ENCODE measurements at places on chromosomes 7 and 10.

DNA sequence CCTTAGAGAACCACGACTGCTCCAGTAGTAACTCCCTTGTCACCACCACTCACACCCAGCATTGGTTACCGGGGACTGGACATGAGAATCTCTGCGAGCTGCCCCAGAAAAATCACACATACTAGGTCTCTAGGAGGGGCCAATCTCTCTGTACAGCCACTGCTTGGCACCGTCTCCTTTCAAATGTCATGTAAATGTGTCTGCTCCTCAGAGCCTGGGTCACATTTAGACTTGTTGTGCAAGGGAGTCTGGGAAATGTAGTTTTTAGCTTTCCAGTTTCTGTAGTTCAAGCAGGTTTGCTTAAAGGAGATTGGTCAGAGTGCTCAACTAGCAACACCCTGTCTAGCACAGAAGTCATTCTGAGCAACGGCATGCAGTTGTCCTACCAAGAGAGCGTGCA lies 60.0 kb downstream of the CHN2 start:
- no peak for DNase-seq

DNA sequence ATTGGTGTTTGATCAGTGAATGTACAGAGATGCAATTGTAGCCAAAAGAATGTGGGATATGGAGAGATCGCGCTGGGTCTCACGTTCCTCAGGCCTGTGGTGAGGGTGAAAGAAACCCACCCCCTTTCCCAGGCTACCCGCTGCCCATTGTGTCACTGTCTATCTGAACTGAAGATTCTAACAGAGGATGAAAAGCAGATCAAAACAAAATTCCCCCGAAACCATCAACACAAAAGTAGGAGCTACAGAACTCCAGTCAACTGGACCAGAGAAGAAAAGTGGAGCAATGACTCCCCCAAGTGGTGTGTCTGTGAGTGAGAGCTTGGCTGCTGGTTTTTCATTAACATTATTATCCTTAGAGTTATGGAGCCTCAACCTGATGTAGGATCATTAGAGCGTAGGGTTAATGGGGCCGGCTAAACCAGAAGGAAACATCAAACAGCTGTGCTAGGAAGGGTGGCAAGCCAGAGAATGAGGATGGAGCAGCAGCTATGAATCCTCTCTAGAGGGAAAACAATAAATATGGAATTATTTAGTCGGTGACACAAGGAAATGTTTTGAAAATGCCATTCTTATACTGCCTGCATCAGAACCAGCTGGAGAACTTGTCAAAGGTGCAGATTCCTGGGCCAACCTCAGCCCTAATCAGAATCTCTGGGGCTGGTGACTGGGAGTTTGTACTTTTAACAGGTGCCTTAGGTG lies 38.3 kb downstream of the AKR1B1 start:
- no peak for DNase-seq

DNA sequence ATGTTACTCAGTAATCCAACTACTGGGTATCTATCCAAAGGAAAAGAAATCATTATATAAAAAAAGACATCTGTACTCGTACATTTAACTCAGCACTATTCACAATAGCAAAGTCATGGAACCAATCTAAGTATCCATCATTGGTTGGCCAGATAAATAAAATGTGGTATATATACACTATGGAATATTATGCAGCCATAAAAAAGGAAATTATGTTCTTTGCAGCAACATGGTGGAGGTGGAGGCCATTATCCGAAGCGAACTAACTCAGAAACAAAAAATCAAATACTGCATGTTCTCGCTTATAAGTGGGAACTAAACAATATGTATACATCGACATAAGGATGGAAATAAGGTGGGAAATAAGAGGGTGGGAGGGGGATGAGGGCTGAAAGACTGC lies 56.2 kb upstream of the ANTXRL start:
- DNase-seq, result no peak

DNA sequence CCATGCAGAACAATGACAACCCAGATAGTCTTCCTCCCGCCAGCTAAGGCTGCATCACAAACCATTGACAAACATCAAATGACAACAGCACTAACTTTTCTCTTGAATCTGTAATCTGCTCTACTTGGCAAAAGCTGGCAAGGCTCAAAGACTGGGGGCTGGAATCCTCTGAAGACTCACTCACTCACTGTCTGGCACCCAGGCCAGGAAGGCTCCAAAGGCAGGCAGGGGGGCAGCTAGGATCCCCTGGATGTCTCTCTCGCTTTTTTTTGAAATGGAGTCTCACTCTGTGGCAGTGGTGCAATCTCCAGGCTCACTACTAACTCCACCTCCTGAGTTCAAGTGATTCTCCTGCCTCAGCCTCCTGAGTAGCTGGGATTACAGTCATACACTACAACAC lies 159.7 kb upstream of the GPR26 start:
- DNase-seq, result no peak

DNA sequence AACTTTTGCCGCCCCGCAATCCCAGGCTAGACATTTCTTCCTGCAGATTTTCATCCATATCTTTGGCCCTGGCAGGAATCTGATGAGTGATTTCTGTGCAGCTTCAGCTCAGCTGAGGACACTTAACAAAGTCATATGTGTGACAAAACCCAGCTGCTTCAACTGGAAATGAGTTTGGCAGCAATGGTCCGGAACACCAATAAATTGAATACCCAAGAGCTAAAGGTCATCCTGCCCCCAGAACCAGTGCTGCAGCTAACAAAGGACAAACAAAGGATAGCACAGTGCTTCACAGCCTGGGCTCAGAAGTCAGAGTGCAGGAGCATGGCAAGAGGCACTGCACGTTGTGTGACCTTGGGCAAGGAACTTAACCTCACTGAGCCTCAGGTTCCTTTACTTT lies 40.0 kb upstream of the TRIL start:
- no peak for DNase-seq

DNA sequence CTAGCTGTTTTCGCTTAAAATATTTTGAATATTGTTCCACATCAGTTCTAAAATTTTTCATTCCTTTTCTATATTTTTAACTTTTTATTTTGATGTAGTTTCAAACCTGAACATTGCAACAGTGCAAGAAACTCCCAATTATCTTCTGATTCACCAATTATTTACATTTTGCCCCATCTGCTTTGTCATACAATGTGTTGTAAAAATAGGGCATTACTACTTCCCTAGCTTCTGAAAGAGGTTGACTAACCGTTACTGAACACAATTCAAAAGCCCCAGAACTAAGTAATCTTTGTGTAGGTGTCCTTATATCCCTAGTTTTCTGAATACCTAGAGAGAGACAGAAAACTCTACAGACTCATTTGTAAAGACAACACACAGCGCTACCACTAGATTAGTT lies 86.7 kb downstream of the AVL9 start:
- no peak for DNase-seq

- DNase-seq, result no peak
Measured at GRCh38 chr10:32943395-32943794, 14.6 kb downstream of the ITGB1 start.

DNA sequence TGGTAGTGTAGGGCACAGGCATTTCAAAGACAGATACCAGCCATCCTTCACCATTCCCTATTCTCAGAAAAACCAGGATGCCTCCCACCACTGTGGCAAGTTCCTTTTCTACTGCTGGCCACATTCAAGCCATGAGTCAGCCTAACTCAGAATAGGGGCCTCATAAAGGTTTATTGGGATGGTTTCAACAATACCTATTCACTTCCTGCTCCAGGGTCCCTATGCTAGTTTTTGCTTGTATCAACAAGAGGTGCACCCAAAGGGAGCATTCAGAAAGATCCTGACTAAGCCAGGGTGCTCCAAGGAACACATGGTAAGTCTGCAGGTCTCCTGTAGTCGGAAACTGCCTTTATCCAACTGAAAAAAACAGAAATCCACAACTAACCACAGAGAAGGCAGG lies 76.9 kb upstream of the EGR2 start:
- DNase-seq, result no peak

GRCh38 chr7:82443547-82444219 lies at the start of gene CACNA2D1:
Gene CACNA2D1 (minus strand): TSS chr7:82443777.
- DNase-seq, result peak; percentile 37

DNA sequence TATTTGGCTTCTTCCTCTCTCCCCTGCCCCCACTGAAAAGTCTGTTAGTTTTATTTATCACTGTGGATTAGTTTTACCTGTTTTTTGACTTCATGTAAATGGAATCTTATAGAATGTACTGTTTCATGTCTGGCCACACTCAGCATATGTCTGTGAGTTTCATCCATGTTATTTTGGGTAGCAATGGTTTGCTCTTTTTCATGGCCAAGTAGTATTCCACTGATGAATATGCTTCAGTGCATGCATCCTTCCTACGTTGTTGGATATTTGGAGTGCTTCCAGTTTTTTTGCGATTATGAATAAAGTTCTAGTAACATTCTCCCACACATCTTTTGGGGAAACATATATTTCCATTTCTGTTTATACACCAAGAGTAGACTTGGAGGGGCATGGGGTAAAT lies 19.1 kb downstream of the TCF7L2 start:
- DNase-seq, result no peak

DNA sequence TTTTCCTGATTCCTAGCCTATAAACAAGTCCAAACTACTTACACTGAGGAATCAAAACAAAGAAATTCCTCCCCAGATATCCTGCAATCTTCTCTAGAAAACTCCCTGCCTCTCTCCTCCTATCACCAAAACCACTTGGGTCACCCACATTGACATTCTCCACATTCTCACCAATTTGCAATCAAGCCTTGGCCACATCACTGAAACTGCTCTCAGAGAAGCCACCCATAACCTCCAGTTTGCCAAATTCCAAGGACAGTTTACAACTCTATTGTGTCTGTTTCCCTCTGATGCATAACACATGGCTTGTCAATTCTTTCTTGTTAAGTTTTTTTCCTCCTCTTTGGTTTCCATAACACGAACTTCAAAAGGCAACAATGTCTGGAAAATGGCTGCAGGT lies 233.5 kb downstream of the XPNPEP1 start:
- no peak for DNase-seq

- DNase-seq, result no peak
Measured at GRCh38 chr7:116902867-116903266, 40.5 kb downstream of the CAPZA2 start.

DNA sequence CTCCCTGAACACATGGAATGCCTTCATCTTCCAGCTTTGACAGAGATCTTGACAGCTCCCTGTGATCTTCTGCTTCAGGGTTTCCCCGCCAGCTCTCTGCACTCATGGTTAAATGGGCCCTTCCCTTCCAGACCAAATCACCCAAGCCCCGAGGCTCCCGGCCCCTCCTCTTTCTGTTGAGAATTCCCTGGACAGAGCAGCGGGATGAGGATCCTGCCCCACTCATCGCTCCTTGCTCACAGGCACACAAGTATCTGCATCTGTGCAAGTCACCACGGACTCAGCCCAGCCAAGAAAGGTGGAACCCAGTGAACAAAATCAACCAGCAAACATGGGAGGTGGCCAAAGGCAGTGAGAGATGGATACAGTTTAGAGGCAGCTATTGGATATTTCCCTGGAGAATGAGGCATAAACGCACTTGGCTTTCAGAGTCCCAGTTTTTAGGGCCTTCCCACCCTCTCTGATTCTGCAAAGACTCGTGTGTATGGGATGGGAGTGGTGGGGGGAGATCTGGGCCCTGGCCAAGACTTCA lies 37.7 kb upstream of the CXCL12 start:
- DNase-seq, result no peak

DNA sequence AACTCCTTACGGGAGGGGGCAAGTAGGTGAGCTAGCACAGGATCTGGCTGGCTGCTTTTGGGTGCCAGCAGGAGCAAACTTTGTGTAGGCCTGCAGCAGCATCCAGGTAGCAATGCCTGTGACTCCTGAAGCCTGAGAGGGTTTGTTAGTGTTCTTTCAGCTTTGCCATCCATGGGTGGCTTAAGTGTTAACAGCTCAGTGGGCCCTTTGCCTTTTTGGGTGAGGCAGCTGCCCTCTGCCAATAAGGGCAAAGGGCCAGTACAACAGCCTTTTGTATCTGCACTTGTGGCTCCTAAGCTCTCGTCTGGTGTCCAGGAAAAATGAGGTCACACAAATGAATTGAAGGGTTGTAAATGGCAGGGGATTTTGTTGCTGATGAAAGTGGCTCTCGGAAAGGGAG lies 359.0 kb upstream of the CHRM2 start:
- DNase-seq, result no peak

- DNase-seq, result no peak
Measured at GRCh38 chr7:112071856-112072255, 134.3 kb downstream of the DOCK4 start.

DNA sequence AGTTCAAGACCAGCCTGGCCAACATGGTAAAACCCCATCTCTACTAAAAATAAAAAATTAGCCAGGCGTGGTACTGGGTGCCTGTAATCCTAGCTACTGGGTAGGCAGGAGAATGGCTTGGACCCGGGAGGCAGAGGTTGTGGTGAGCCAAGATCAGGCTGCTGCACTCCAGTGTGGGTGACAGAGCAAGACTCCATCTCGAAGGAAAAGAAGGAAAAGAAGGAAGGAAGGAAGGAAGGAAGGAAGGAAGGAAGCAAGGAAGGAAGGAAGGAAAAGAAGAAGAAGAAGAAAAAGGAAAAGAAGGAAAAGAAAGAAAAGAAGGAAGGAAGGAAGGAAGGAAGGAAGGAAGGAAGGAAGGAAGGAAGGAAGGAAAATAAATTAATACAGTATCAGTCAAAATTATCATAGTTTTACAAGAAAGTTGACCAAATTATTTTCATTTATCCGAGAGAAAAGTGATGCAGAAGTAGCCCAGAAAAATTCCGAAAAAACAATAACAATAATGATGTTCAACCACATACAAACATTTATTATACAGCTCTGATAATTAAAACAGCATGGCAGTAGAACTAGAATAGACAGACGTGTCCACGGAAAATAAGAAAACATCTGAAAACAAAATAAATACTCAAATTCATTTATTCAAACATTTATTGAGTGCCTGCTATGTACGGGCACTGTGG lies 292.4 kb upstream of the MKLN1 start:
- DNase-seq, result no peak

Measured in cortex of kidney (tissue), 1 donor.